Activated B cell treated with CpG ODN at 0.5 μM for 24 hours (primary cell): ENCODE measurements at places on chromosomes 3 and 15. TPM values are rescaled to one million over a fixed set of nuclear protein-coding genes. Genes with fewer than 3 reads are reported as not detected.

RETNLB gene
- not detected in 2 replicates for total RNA-seq

ACKR2 gene
- total RNA-seq, result 0.22 and 0.76 TPM in 2 replicates

DNA sequence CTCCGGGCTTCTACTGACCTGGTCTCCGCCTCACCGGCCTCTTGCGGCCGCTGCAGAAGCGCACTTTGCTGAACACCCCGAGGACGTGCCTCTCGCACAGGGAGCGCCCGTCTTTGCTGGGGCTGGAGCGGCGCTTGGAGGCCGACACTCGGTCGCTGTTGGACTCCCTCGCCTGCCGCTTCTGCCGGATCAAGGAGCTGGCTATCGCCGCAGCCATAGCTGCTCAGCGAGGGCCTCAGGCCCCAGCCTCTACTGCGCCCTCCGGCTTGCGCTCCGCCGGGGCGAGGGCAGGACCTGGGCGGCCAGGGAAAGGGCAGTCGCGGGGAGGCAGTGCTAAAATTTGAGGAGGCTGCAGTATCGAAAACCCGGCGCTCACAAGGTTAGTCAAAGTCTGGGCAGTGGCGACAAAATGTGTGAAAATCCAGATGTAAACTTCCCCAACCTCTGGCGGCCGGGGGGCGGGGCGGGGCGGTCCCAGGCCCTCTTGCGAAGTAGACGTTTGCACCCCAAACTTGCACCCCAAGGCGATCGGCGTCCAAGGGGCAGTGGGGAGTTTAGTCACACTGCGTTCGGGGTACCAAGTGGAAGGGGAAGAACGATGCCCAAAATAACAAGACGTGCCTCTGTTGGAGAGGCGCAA, 319.2 kb downstream of the FGF12 start:
- H3K4me1 ChIP-seq, result peaks cover 8% of the 10 kb centered on the region
- H3K27ac ChIP-seq, result no peak overlapping the region

DNA sequence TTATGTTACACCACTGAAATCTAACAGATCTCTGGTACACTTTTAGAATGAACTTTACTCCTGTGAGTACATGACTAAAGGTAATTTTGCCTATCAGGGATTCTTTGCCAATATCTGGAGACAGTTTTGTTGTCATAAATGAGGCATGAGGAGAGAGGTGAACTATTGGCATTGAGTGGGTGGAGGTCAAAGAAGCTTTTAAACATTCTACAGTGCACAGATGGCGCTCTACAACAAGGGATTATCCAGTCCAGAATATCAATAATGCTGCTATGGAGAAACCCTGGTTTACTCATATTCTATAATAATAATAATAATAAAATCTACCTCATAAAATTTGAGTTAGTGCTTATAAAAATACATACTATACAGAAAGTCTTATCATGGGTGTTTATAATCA, 702.3 kb downstream of the SI start:
- no peaks in the 10 kb centered on the region for H3K36me3 ChIP-seq
- no peaks in the 10 kb centered on the region for H3K4me1 ChIP-seq
- no peak overlapping the region for H3K27ac ChIP-seq
- H3K4me3 ChIP-seq, result no peak overlapping the region

DNA sequence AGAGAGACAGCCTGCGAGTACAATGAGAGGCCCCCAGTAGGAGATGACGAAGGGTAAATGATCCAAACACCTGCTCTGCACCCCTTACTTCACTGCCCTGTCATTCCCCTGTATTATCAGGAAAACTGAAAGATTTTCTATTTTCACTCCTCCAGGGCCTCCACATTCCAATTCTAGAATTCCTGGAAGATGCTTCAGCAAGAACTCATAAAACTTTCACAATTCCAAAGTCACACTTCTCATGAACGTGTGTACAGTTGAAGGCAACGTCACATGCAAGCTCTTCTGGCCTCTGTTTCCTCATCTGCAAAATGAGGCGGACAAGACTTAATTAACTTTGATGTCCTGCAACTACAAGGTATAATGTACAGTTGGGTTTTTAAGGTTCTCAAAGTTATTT, 62.8 kb upstream of the SPATA12 start:
- H3K4me1 ChIP-seq, result peaks cover 6% of the 10 kb centered on the region
- H3K36me3 ChIP-seq, result peaks cover 2% of the 10 kb centered on the region
- peaks cover 3% of the 10 kb centered on the region for H3K27me3 ChIP-seq

DNA sequence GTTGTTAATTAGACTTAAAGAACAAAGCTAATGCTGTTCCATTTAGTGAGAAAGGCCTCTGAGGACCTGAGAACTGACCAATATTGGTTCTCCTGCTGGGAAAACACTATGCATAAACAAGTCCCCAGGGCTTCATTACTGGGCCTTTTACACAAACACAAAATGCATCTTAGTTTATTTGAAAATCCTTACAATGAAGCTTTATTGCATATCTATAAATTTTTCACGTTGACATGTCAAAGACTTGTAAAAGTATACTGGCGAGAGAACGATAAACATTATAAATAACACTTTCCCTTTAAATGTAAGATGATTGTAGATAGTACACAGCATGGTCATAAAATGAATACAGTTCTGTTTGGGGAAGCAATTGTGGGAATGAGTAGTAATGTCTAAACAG, 151.7 kb downstream of the ROBO2 start:
- H3K27me3 ChIP-seq, result no peaks in the 10 kb centered on the region
- no peaks in the 10 kb centered on the region for H3K36me3 ChIP-seq
- H3K27ac ChIP-seq, result no peak overlapping the region
- no peak for DNase-seq
- H3K4me3 ChIP-seq, result no peak overlapping the region

GRCh38 chr3:161107311-161107710, 2.2 kb upstream of the B3GALNT1 start:
- no peak overlapping the region for H3K27ac ChIP-seq
- no peaks in the 10 kb centered on the region for H3K36me3 ChIP-seq
- no peak for DNase-seq
- H3K27me3 ChIP-seq, result peaks cover 15% of the 10 kb centered on the region
- H3K4me1 ChIP-seq, result peaks cover 12% of the 10 kb centered on the region
